NCI-H345 (cell line): ENCODE measurements at places on chromosomes 1 and 21.
A peak's percentile ranks its signal among the peaks of the same experiment; 100 is the strongest.

- no peak for DNase-seq
Observed at GRCh38 chr1:87757676-87758075, 429.0 kb downstream of the LMO4 start.

DNA sequence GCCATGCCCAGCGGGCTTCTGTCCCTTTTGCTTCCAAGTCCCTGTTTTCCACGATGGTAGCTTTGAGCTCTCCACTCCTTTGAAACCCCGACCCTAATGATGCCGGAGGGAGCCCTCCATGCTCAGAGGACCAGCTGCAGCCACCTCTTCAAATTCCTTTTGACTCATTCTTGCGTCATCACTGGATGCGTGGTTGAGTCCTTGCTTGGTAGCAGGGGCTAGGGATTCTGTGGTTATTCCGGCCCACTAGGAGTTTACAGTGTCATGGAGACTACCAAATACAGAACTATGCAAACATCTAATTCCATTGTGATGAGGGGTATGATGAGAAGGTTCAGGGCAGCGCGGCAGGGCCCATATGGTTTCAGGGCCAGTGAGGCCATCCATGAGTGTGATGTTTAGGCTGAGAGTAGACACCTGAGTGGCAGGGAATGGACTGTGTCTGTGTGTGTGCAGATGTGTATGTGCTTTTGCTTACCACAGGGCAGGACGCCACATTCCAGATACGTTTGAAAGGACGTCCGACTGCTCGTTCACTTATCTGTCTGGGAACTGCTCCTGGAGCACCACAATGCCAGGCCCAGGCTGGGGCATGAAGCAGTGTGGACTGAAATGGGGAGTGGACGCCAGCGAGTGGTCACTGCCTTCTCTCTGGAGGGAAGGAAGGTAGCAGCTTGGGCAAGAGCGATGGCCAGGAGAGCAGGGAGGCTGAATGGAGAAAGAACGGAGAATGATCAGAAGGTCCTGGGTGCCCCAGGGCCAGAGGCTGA, 30.4 kb upstream of the ZBTB21 start:
- DNase-seq, result no peak

- no peak for DNase-seq
Observed at GRCh38 chr1:147516157-147516917, 25.0 kb upstream of the BCL9 start.

DNA sequence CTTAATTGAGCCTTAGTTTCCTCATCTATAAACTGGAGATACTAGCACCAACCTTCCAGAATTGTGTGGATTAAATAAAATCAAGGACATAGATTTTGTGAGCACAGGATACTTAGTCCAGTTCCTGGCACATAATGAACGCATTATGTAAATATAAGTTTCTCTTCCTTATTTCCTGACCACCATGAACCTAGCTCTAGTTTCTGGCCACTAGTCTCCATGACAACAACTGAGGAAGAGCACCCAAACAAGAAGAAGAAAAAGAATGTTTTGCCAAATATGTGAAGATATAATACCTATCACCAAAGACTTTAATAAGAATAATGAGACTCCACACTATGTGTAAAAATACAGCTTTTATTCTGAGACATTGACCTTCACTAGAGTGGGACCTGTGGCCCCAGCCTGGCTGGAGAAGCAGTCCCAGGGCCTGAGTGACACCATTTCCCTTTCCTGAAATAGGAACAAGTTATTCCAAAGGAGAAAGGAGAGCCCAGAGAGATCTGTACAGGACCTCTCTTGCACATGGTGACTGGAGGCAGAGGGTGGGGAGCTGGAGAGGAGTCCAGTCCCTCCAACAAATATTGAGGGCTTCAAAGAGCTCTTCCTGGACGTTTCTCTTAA, 940 bp upstream of the USF1 start:
- no peak for DNase-seq

- DNase-seq, result no peak
Observed at GRCh38 chr21:44579056-44579832, 1.2 kb downstream of the KRTAP10-5 start.

GRCh38 chr1:193355626-193356025, 169.2 kb upstream of the B3GALT2 start:
- DNase-seq, result no peak

GRCh38 chr1:180238675-180239074, 8.6 kb downstream of the LHX4 start:
- no peak for DNase-seq

DNA sequence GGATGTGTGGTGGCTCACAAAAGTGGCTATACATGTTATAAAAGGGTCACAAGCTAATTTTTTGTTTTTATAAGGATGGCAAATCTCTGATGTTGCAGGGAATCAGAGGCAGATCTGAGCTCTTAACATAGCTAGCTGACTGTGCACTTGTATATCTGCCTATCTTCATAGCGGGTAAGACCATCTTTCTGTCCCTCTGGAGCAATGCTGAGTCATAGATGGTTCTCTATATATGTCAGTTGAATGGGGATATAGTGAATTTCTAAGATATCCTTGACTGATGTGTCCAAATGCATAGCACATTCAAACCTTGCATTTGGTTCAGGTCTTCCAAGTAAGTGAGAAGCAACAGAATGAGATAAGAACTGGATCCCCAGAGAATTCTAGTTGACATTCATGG, 272.6 kb upstream of the PROX1 start:
- DNase-seq, result no peak

DNA sequence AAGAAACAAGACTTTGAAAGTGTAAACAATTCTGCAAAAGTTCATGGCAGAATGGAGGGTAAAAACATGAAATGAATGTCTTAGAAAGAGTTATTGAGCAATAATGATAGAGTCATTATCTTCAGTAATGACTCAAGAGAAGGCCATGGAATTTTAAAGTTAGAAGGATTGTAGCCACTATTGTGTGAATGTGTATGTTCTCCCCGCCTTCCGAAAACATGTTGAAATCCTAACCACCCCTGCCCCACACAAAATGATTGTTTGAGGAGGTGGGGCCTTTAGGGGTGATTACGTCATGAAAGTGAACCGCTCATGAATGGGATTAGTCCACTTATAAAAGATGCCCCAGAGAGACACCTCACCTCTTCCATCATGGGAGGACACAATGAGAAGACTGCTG, 93.8 kb upstream of the CCDC190 start:
- DNase-seq, result no peak

DNA sequence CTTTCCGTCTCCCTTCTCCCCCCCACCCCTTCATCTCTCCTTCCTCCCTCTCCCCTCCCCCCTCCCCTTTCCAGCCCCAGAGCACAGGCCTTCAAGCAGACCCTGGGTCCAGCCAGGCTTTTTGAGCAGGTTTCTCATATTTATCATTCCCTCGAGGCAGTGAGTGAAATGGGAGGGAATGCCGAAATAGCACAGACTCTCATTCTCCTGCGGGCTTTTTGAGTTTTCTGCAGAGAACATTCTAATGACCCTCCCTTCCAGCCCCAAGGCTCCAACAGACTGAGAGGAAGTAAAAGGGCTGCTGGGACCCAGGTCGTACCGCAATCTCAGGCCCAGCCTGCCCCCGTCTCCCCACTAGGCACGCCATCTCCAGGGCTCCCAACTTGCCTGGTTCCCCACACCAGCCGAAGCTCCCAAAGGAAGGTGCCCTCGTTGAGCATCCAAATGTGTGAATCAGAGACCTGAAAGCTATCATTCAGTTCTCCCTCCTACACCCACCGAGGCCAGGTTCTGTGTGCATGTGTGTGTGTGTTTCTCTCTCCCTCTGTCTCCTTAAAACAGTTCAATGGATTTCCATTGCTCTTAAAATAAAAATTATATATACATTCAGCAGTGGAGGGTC, 22.3 kb downstream of the ACTA1 start:
- no peak for DNase-seq

- DNase-seq, result peak; percentile 17
Observed at GRCh38 chr1:21638531-21639341, 30.4 kb downstream of the RAP1GAP start.

DNA sequence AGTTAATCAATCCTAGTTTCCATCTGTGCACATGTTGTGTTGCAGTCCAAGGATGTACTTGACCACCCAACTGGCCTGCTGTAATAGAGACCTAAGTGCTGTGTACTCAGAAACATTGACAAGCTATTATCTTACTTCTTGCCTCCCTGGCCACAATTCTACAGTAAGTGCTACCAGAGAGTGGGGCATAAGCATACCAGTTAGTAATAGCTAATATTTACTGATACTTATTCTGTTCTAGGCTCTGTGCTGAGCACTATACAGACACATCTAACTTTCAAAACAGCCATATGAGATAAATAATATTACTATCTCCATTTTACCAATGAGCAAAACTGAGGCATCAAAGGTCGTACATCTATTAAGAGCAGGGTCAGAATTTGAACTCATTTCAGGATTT, 49.5 kb upstream of the NPL start:
- no peak for DNase-seq

DNA sequence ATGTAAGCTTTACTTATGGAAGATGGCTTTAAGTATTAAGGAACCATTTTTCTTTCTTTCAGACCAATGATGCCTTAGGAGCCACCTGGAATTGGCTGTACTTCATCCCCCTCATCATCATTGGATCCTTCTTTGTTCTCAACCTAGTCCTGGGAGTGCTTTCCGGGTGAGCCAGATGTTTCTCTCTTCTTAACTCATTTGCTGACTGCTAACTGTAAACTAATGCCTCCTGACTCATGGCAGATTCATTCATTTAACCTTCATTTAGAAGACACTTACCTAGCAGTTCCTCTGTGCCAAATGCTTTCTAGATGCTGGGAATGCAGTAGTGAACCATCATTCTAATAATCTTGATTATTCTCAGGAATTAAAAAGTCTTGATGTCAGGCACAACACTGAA, 168.0 kb downstream of the CACNA1E start:
- DNase-seq, result no peak

DNA sequence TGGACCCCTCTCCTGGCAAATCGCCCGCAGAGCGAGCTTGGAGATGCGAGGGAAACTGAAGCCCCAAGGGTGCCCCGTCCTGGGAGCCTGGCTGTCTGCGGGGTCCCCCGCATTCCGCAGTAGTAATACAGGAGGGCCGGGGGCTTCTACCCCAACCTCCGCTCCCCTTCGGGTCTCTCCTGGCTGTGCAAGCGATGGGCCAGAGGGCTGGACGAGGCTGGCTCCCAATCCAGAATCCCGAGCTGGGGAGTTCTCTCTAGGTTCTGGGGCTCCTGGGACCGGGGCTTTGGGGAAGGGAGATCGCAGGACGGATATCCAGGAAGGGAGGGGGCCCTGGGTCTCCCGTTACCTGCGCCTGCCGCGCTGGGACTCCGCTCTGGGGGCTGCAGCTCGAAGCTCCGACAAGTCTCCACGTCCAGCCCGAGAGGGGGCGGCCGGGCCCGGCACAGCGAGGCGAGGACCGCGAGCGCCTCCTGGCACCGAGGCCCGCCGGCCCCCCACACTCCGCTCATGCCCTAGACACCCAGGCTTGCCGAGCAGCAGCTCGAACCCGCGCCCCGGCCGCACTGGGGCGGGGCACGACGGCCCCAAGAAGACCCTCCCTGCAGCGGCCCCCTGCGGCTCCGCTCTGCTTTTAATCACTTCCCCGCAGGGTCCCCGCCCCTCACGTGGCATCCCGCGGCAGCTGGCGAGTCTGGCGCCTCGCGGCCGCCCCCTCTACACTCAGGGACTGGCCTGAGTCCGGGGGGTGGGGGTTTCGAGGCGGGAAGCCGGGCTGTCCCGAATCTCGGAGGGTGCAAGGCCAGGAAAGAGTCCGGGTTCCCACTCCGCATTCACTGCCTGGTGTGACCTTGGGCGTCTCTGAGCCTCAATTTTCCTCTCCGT, at the start of gene SYT6:
Gene SYT6 (minus strand): TSS at position 609 of the 885 bp plus-strand sequence. CDS start 97 bp downstream, at position 512.
- no peak for DNase-seq

DNA sequence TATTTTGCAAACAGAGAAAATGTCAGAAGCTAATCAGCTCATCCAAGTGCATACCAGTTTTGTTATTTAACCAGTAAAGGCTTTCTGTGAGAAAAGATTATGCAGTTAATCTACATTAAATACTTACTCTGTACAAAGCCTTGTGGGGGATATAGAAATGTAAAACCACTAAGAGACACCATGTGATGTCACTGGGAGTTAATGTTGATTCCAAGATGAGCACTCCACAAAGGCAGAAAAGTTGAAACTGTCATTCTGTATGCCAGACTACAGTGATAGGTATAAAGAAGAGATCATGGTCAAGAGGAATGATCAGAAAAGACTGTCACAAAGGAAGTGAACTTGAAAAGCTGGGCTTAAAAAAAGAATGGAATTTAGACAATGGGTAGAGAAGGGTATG, 100.3 kb upstream of the SGIP1 start:
- DNase-seq, result no peak

GRCh38 chr1:157137408-157138219, 581 bp downstream of the ETV3 start:
- DNase-seq, result no peak

DNA sequence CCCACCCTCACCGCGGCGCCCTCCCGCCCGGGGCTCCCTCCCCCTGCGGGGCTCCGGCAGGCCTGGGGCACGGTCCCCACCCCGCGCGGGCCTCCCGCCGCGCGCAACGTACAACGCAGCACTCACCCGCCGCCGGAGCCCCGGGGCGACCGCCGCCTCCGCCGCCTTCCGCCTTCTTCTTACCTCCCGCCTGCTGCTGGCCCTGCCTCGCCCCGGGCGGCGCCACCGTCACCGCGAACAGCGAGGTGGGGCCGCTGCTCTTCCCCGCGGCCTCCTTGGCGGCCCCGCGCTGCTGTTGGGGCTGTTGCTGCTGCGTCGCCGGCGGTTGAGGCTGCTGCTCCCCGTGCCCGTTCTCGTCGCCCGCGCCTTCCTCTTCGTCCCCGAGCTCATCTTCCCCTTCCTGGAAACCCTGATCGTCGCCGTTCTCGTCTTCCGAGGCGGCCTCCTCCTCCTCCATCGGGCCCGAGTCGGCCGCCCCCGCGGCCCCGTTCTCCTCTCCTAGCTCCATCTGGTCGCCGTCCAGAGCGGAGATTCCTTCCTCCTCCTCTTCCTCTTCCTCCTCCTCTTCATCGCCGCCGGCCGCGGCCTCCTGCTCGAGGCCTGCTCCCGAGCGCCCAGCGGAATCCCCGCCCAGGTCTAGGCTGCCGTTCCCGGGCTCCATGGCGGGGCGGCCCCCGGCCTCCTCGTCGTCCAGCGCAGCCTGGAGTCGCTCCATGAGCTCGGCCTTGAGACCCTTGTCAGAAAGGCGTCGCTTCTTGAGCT, 671 bp downstream of the HNRNPU start:
- DNase-seq, result no peak

GRCh38 chr21:41373763-41374162, 11.9 kb downstream of the MX2 start:
- DNase-seq, result no peak

DNA sequence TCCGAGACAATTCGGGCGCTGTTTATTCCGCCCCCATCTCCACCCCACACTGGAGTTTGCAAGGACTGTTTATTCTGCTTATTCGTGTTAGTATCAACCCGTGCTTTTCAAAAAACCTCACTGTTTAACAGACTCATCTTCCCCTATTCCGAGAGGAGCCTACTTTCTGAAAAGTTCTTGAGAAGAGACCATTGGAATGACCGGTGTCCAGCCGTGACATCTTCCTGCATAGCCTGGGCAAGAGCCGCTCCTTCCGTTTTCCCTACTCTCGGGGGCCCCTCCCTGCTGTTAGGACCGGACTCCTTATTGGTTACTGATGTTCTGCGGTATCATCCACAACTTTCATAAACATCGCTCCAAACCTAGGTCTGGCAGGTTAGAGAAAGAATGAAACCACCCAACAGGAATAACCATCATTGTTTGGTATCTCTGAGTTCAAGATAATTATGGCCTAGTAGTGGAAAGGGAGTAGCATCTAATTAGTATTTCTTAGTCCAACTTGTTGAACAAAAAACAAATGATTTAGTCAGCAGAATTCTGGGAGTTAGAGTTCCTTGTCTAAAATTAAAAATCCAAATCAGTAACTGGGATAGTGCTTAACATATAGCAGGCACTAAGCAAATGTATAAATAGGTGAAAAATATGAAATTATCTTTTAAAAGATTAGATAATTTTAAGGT, 837 bp downstream of the STXBP3 start:
- DNase-seq, result peak; percentile 62
